ENCODE measurements at places on chromosomes 5 and 9.

DNA sequence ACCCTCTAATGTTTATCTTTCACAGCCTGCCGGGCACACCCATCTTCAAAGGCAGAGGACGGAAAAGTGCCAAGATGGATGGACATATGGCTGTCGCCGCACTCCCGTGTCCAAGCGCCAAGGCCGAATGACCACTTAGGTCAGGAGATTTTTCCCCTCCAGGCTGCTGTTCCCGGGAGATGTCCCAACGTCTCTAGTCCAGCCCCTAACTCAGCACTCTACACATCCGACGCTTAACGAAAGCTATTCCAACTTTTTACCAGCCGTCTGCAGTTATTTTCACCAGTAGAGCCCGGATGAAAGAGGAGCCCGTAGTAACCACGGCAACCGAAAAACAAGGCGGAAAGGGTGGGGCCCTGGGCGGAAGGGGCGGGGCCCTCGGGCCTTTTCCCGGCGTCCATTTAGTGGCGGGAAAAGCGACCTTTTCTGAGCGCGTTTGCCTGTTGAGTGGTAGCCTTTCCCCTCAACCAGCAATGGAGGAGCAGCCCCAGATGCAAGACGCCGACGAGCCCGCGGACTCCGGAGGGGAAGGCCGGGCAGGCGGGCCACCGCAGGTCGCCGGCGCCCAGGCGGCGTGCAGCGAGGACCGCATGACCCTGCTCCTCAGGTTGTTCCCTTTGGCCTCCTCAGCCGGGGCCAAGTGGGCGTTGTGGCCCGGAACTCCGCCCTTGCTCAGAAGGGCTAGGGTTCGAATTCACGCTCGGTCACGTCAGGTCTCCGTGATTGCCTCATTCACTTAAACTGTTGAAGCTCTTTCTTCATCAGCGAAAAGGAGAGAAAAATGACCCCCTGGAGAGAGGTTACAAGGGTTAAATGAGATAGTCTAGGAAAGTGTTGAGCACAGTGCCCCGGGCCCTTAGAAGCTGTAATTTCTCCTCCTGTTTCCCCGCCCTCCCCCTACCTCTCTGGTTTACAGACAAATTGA lies at the start of gene CENPH:
TSS of gene CENPH (plus strand) at position 422 of the 925 bp plus-strand sequence. CDS start at position 474, 52 bp downstream.
- DNase-seq: peak; percentile 69

DNA sequence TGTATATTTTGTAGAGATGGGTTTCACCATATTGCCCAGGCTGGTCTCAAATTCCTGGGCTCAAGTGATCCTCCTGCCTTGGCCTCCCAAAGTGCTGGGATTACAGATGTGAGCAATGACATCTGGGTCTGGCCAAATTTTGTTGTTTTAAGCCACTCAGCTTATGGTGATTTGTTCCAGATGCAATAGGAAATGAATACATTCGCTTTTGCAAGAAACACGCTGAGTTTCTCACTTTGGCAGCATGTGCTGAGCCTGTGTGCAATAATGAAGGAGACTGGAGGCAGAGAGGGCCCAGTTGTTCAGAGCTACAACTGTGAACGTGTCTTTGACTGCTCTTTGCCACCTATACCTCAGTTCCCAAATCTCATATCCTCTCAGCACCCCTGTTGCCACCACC lies 56.4 kb downstream of the KIF4B start:
- no peak for DNase-seq

GRCh38 chr5:124061068-124061430 lies 549.1 kb downstream of the CSNK1G3 start:
- DNase-seq: no peak

GRCh38 chr9:120531683-120532300 lies 48.2 kb downstream of the CDK5RAP2 start:
- DNase-seq: no peak

- peak; percentile 74 for DNase-seq
These were observed 10.7 kb downstream of the CAMK2A start for GRCh38 chr5:150278916-150279315.

GRCh38 chr5:147752666-147753290 lies 29.8 kb downstream of the JAKMIP2 start:
- DNase-seq: no peak

Measured in AG04450 (cell line).